ENCODE measurements at places on chromosomes 5 and 9.

DNA sequence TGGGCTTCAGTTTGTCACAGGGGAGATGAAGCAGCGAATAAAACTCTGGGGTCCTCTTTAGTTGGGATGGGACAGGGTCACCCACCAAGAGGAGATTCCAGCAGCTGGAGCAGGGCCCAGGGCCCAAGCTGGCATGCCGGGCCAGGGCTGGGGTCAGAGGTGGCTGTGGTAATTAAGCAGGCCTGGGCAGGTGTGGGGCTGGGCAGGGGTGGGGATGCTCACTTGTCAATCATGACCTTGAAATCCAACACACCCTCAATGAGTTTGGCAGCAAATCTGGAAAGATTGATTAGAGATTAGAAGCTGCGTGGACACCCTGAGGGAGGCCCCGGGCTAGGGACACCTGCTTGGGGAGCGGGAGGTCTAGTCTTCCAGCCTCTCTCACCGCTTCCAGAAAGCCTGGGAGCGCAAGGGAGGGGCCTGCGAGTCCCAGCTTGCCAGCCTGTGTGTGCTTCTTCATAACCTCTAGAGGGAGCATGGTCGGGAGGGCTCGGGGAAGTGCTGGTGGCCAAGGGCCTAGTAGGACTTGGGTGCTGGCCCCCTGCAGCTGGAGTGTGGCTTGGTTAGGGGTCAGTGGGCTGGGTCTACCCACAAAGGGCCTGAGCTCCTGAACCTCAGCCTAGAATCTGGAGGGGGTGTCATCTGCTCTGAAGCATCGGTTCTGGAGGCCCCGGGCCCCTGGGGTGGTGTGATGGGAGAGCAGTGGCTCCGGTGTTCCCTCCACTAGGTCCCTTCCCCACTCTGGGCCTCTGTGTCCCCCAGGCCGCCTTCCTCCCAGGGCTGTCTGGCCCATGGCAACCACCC, 7.6 kb downstream of the CRAT start:
- no peak for DNase-seq

- DNase-seq: no peak
Observed at GRCh38 chr9:108600896-108601295, 254.9 kb downstream of the ACTL7B start.

DNA sequence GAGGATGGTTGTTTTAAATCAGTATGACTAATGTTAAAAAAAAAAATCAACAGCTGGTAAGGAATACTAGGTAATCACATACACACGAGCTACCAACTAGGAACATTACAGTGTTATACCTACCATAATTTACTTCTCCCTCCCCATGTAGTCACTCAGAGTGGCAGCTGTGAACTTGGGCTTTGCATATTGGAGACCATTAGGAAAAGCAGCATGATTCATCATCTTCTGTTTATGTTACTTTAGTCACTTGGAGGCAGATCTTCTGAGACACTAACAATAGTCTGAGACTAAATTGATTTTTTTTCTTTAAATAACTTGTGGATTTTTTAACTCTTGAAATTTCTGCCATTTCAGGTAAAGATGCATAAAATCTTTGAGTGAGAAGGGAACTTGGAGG, 141.5 kb upstream of the NR4A3 start:
- DNase-seq: no peak

- DNase-seq: no peak
Observed at GRCh38 chr9:137772281-137772873, 105.2 kb upstream of the CACNA1B start.

- no peak for DNase-seq
Observed at GRCh38 chr5:67374378-67374777, 177.8 kb upstream of the CD180 start.

DNA sequence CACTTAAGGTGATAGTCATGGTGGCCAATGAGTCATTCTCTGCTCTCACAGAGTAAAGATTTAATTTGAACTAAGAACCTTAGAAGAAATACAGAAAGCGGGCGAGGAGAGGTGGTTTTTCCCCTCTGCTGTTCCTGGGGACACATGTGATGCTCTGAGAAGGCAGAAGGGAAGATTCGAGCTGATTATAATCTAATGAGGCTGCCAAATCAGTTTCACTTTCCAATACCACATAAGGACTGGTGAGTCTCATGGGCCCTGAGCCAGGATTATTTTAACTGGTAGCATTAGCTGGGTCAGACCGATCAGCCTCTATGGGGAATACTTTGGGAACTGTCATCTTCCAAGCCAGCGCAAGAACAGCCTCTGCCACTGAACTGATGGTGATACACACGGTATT, 116.5 kb downstream of the SLC1A3 start:
- no peak for DNase-seq

GRCh38 chr5:35153375-35153932, 76.8 kb downstream of the PRLR start:
- no peak for DNase-seq

DNA sequence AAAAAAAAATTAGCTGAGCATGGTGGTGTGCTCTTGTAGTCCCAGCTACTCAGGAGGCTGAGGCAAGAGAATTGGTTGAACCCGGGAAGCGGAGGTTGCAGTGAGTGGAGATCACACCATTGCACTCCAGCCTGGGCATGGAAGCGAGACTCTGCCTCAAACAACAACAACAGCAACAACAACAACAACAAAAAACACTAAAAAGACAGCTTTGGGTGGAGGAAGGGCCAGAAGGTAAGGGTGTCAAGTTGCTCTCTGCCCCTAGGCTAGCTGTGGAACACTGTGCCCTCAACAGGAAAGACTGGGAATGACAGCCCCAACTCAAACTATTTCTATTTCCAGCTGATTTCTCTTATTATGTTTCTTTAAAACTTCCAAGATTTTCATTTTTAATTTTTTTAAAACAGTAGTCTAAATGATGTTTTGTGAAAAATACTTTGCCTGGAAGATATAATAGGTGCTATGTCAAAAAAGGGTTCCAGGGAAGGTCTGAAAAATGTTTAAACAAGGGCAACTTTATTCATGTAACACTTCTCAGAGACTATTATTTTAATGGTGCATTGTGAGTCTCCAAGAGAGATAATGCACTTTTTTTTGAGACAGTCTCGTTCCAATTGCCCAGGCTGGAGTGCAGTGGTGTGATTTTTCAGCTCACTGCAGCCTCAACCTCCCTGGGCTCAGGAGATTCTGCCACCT, 29.9 kb downstream of the CLINT1 start:
- DNase-seq: no peak

- DNase-seq: no peak
Observed at GRCh38 chr5:61251874-61252642, 80.0 kb upstream of the ZSWIM6 start.

- DNase-seq: no peak
Observed at GRCh38 chr9:121281614-121282276, 13.8 kb downstream of the GSN start.

DNA sequence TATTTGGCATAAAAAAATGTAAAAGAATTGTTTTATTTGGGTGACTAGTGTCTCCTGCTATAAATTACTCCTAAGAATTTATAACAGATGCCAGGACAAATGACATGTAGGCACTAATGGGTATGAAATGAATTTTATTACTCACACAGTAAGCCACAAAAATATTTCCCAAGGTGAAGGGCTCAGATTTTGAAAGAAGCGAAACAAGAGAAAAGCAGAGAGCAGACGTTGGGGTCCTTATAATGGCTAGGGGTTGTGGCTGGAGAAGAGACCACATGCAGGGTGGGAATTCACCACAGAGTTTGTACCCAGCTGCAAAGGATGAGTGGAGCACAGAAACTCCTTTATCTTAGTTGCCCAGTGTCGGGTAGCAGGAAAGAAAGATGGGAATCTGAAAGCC, 45.0 kb upstream of the PRR16 start:
- DNase-seq: no peak

GRCh38 chr5:68254810-68255209, 39.3 kb downstream of the PIK3R1 start:
- no peak for DNase-seq

- DNase-seq: no peak
Observed at GRCh38 chr9:120970244-120970643, 43.6 kb upstream of the TRAF1 start.

GRCh38 chr5:81965524-81965923, 6.3 kb upstream of the ATG10 start:
- no peak for DNase-seq

- DNase-seq: no peak
Observed at GRCh38 chr5:124627815-124628595, 118.4 kb downstream of the ZNF608 start.

GRCh38 chr9:124037790-124038189, 26.2 kb downstream of the LHX2 start:
- DNase-seq: no peak

DNA sequence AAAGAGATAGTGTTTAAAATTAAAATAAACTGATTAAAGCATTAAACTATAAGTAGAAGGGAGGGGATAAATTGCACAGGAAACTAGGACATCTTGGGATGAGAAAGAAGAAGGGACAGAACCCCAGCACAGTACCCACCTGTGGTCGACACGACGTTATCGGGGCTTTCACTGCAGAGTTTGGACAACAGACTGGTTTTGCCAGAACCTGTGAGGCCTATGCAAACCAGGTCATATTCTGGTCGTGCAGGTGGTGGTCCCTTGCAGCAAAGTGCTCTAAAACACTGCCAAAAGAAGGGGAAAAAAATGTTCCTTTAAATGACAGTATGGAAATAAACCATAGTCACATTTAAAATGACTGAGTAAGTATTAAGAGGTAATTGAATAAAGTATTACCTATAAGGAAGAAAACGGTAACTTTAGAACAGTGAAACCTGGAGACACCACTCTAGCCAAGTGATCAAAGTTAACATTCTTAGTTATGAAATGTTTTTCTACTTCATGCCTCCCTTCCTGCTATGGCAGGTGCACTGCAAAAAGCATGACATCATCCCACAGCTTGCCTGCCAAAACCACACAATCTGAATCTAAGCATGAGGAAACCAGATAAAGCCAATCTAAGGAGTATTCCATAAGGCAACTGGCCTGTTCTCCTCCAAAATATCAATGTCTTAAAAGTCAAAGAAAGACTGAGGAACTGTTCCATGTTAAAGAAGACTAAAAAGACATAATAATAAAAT, 138.6 kb downstream of the ARL15 start:
- no peak for DNase-seq

DNA sequence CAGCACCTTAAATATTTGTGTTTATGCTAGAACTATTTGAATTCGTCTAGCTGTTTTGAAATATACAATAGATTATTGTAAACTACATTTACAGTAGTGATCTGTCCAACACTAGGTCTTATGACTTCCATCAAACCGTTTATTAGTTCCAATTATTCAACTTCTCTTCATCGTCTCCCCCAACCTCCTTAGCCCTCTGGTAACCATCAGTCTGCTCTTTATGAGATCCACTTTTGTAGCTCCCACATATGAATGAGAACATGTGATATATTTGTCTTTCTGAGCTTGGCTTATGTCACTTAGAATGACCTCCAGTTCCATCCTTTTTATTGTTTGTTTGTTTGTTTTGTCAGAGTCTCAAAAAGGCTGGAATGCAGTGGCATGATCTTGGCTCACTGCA, 11.8 kb downstream of the DMXL1 start:
- no peak for DNase-seq

GRCh38 chr9:108565651-108566378, 290.0 kb downstream of the ACTL7B start:
- DNase-seq: no peak

GRCh38 chr5:132546108-132546507, 2.8 kb upstream of the IL5 start:
- DNase-seq: no peak

DNA sequence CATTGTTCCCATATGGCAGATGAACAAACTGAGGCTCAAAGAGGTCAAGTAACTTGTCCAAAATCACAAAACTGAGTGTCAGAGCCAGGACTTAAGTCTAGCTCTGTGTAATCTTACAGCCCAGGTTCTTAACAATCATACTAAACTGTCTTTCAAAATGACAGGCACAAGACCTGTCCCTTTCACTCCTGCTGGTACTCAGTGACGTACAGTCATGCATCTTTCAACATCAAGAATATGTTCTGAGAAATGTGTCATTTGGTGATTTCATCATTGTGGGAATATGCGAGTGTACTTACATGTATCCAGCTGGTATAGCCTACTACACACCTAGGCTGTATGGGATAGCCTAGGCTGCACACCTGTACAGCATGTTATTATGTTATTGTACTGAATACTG, 646.8 kb upstream of the WWC1 start:
- DNase-seq: no peak

DNA sequence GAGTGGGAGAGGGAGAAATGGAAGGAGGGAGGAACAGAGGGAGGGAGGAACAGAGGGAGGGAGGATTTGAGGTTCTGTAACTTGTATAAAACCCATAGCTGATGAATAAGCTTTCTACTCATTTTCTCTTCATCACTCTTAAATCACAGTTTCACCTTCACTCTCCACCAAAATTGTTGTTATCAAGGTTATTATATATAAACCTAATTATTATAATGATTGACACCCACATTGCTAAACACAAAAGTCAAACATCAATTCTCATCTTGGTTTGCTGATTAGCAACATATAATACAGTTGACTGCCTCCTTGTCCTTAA, 229.0 kb upstream of the PAPPA start:
- no peak for DNase-seq

DNA sequence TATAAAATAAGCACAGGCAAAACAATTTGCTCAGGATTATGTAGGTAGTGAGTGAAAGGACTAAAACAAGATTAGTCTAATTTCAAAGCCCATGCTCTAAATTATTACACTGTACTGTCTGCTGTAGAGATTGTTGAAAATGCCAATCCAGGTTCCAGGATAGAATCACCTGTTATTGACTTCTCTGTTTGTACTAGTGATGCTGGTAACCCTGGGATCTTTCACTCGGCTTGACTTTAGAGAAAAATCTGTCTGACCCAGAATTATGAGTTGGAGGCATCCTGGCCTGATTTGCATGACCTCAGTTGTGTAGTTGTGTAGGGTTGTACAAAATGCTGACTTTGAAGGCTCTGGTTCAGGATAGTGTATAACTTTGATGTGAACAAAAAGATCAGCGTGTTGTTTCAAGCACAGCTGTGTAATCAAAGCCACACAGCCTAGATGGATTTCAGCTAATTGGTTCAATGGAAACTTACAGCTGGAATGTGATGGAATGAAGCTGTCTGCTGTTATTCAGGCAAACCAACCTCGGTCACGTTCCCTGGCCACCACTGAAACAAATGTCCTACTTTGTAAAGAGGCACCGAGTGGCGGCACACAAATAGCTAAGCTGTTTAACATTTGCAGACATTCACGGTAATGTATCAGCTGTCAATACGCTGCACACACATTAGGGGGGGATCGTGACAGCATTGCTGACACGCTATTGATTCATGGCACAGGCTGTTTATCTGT, 340.3 kb downstream of the KCTD16 start:
- no peak for DNase-seq

DNA sequence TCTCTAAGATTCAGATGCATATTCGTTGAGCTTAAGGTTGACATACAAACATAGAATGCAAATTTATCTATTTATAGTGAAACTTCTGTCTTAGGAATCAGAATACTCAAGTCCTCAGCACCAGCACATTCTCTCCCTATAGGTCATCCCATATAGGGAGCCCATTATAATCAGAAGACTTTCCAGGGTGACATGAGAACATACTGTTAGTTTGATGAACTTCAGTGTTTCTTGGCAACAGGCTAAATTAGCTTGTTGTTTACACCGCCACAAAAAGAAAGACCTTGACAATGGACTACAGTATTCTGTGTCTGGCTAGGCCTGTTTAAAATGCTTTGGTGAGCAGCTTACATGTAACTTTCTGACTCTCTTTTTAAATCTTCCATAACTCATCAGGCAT, 104.2 kb downstream of the TAF11L14 start:
- DNase-seq: no peak

All from left forelimb (tissue), 1 donor.